ENCODE measurements at places on chromosomes 16 and 17.

GRCh38 chr17:58335779-58336455 is 7.3 kb upstream of the TSPOAP1 start:
- DNase-seq, result no peak

GRCh38 chr16:8063159-8063558 is 527.2 kb downstream of the TMEM114 start:
- DNase-seq, result no peak

DNA sequence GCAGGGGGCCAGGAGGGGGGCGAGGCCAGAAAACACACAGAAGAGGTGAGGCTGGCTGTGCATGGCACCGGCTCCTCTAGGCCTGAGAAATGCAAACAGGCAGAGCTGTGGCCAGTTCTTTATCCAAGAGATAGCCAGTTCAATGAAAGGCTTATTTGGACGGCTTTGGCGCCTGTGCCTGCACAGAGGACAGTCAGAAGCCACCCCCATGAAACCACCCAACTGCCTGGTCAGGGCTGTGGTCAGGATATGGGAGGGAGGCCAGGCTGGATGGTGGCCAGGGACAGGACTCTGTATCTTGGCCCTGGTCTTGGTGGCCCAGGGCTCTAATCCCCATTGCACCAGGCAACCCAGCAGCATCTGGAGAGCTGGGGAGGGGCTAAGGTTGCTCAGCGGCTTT is 24.5 kb upstream of the GPRC5C start:
- DNase-seq, result no peak

GRCh38 chr16:75624921-75625334 is 1.8 kb upstream of the ADAT1 start:
- DNase-seq, result no peak

DNA sequence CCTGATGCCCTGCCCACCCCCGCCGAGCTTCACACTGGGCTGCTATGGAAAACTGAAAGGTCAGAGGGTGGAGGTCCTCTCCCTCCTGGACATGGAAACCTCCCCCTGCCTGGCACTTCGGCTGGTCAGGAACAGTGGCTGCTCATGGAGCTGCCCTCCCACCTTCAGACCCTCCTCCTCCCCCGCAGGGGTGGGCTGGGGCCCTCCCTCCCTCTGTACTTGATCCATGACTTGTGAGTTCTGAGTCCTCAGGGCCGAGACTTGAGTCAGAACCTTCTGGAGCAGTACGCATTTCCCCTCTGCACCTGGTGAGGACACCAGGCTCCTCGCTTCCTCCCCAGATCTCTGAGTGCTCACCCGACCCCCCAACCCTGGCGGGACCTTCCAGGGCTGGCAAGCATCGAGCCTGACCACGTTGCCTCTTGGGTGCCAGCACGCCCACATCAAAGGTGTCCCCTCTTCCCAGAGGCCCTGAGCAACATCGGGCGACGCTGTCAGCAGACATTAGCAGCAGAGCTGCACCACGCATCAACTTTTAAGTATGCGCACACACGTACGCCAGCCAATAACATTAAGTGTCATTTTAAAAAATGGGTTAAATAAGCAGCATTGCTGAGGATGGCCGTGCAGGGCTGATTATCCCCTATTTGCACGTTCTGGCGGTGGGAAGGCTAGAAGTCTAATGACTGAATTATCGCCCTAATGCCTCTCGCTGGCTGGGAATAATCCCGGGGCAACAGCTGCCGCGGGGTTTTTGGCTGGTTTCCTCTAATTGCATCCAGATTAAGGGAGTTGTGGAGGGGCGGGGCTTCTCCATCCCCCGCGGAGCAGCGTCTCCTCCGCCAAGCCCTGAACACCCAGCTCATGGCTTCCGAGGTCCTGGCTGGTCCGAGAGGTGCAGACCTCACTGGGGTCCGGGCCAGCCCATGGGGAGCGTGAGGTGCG is 98.0 kb downstream of the TBC1D16 start:
- DNase-seq, result no peak

DNA sequence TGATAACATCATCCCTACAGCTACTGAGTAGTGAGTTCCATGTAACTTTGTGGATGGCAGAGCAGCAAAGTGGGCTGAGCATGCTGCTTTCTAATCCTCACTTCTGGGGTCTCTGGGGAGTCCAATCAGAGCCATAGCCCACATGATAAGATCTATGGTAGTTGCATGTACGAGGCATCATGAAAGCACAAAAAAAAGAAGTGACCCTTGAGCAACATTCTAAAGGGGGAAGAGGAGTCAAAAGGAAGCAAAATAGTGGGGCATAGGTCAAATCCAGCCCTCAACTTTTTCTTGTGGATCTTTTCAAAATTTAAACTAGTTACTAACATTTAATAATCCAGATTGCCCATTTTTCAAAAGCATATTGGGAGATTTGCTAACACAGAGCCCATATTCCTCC is 208.5 kb upstream of the TOX3 start:
- DNase-seq, result no peak

GRCh38 chr16:54970016-54970415 is 39.4 kb downstream of the IRX5 start:
- no peak for DNase-seq

DNA sequence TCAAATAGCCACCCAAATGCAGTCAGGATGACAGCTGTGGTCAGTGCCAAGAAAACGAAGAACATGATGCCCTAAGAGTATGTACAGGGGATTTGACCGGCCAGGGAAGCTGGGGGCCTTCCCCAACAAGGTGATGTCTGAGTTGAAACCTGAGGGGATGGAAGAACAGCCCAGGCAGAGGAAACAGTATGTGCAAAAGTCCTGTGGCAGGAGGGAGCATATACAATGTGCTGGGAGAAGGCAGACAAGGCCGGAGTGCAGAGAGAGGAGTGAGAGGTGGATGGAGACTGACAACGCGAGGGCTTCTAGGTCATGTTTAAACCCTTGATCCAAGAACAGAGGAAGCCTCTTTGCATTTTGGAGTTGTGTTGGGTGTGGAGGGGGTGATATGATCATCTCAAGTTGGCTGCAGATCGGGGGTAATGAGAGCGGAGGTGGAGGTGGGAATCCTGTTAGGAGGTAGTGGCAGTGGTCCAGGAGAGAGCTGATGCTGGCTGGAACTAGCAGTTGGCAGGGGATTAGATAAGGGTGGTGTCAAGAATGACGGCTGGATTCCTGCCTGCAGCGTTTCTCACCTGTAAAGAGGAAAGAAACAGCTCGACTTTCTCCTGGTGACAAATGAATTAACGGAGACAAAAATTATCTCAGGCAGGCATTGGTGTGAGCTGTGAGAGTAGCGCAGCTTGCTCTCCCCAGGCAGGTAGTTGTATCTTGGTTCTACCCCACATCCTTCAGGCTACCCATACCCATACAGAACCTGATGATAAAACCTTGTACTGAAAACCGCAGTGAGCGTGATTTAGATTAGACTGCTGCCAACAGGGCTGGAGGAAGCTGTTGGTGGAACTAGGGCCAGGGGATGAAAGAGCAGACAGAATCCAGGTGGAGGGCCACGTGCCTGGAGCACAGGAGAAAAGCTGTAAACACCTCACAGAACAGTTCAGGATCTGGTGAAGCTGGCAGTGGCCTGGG is 37.2 kb upstream of the NGFR start:
- no peak for DNase-seq

DNA sequence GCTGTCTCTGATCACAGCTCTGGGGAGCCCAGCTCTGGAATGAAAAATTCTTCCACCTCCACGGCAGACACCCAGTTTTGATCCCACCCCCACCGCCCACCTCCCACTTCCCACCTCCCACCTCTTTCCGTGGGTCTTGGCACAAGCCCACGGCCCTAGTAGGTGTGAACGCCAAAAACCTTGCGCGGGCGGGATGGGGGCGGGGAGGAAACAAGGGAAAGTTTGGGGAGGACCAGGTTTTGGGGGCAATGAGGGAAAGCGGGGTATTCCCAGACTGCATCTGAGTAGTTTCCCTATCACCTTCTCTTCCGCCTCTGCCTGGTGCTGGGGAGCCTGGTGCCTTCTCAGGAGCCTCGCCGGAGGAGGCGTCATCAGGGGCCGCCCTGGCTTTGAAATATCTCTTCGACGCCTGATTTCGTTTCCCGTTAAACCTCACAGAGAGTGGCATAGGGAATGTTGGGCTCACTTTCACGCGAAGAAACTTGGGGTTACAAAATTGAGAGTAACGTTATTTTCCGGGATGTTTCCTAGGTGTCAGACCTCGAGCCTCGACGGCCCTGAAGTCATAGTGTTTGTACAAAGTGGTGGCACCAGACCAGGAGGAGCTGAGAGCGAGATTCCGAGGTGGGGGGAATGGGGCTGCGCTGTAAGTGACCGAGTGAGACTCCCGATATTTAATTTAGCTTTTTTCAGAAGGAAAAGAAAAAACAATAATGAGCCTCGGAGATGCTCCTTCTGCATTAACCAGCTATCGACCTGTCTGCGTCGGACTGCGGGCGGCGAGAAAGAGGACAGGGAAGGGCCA is 1.6 kb upstream of the IRX3 start:
- no peak for DNase-seq

- DNase-seq, result no peak
Observed at GRCh38 chr17:65230040-65230439, 92.9 kb downstream of the RGS9 start.

DNA sequence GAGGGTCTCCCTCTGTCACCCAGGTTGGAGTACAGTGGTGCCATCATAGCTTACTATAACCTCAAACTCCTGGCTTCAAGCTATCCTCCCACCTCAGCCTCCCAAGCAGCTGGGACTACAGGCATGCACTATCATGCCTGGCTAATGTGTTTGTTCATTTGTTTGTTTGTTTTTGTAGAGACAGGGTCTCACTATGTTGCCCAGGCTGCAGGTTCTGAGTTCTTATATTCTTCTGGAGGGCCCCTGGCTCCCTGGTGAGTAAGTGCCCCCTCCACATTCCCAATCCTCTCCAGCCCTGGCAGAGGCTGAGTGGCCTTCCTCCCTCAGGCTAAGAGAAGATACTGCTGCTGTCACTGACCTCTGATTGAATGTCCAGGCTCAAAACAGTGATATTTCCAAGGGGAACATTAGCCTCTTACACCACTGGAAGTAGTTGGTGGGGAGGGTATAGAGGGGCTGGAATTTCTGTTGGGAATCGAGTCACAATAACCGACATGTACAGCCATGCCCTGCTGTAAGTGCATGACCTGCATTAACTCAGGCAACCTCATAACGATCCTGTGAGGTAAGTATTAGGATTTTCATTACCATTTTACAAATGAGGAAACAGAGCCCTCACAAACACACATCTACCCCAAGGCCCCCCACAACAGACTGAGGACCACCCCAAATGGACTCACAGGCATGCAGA is 2.7 kb upstream of the ETV4 start:
- DNase-seq, result no peak

DNA sequence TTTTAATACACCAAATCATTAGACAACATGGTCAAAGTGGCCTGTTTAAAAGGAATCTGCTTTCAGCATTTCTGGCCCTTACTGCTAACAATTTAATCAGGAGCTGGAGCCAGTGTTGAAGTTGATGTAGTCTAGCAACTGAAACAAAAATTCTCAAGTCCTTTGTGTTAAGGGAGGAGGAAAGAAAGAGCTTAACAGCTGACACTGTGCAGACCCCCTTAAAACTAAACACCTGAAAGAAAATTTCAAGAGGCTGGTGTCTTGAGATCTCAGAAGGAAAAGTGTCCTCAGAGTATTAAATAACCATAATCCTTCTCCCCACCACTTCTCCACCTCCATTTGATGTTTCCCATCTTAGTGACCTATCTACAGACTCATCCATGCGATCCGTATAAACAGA is 232.1 kb downstream of the FTO start:
- no peak for DNase-seq

DNA sequence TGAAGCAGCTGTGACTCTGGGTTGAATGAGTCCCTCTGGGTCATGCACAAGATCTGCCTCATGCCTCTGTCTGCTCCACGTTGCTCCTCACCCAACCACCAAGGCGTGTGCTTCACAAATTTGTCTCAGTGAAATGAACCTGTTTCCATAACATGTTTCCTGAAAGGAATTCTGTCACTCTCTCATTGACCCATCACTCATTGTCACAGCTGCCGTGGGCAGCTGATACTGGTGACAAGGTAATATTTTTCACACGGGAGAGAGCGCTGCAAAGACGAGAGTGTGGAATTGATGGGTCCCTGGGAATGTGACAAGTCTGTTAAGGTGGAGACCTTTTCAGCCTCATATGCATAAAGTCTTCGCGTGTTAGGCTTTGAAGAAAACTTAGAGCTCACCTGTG is 391.4 kb downstream of the CPPED1 start:
- DNase-seq, result no peak

- no peak for DNase-seq
Observed at GRCh38 chr17:34118564-34118963, 136.5 kb upstream of the CCL2 start.

GRCh38 chr16:86025706-86026105 is 126.7 kb downstream of the IRF8 start:
- DNase-seq, result no peak

DNA sequence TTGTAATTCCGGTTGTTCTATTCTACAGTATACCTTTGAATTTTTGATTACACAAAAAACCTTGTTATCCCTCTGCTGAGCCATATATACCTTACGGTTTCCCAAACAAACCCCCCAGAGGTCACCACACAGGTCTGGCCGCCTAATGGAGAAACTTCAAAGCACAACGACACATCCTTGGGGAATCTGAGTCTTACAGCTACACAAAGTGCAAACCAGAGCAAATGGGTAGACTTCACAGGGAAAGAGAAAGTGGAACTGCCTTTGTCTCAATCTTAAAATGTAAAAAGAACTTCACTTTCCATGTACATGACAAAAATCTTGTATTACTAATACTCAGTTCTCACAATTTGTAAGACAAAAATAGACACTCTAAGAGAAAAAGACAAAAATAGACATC is 2.7 kb downstream of the FBXO31 start:
- DNase-seq, result no peak

DNA sequence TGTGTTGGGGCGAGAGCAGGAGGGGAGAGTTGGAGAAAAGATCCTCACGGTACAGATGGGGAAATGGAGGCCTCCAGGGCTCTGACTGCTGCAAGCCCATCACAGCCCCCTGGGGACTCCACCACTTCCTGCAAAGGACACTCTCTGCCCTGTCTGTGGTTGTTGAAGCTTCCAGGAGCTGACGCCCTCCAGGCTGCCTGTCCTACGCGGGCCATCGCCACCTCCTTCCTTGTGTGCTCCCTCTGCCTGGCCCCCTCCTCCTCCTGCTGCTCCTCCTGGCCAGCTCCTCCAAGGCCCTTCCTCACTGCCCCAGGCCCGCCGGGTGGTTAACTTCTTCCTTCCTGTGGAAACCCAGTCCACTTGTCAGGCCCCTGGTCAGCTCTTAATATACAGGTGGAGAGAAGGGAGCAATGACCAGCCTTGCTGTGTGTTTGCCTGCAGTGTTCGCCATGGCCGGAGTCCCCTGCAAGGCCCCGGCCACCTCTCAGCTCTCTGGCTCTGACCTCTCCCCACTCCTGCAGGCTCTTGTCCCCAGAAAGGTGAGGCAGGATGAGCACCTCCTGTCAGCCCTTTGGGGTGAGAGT is 18.4 kb upstream of the STAC2 start:
- no peak for DNase-seq
